ENCODE measurements at places on chromosomes 6 and 20.

GRCh38 chr6:98454809-98455322 lies 379.5 kb upstream of the POU3F2 start:
- no peaks in the 10 kb centered on the region for H3K4me1 ChIP-seq
- H3K4me3 ChIP-seq: no peak overlapping the region
- DNase-seq: no peak

- no peak for DNase-seq
- no peak overlapping the region for H3K4me3 ChIP-seq
- no peaks in the 10 kb centered on the region for H3K27me3 ChIP-seq
- no peaks in the 10 kb centered on the region for H3K36me3 ChIP-seq
- H3K27ac ChIP-seq: no peak overlapping the region
Observed at GRCh38 chr20:14643146-14643545, 305.7 kb upstream of the FLRT3 start.

DNA sequence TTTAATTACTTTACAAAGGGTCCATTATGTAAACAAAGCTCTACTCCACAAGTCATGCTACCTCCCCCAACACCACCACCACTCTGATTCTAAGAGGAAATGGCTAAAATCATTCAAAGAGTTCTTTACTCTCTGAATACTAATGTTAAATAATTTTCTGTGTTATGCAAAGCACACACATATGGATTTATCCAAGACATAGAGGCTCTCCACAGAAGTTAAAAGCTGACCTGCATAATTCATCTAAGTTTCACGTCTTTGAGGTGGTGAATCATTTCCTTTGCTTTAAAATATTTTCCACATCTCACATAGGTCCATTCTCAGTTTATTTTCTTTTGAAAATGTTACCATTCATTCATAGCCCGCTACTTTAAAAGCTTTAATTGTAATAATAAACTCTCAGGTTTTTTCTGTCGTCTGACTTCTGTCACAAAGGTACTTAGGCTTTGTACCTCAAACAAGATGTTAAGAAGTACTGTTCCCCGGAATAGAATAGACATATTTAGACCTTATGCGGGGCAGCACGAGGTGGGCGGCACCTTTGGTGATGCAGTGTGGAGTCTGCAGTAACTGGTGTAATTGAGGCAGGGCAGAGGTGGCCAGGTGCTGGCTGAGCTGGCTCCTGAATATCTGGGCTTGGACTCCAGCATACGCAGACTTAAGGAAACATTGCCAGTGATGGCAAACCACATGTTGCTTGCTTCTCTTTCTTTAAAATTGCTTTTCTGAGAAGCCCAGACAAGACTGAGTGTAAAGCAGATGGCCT lies 55.8 kb downstream of the KIF6 start:
- DNase-seq: no peak
- no peak overlapping the region for H3K27ac ChIP-seq
- no peak overlapping the region for H3K4me3 ChIP-seq
- H3K27me3 ChIP-seq: peaks cover 2% of the 10 kb centered on the region
- no peaks in the 10 kb centered on the region for H3K36me3 ChIP-seq
- H3K4me1 ChIP-seq: no peaks in the 10 kb centered on the region

- H3K27ac ChIP-seq: no peak overlapping the region
- no peaks in the 10 kb centered on the region for H3K36me3 ChIP-seq
- H3K4me1 ChIP-seq: no peaks in the 10 kb centered on the region
- H3K4me3 ChIP-seq: no peak overlapping the region
Observed at GRCh38 chr20:54382419-54382818, 93.0 kb upstream of the DOK5 start.

DNA sequence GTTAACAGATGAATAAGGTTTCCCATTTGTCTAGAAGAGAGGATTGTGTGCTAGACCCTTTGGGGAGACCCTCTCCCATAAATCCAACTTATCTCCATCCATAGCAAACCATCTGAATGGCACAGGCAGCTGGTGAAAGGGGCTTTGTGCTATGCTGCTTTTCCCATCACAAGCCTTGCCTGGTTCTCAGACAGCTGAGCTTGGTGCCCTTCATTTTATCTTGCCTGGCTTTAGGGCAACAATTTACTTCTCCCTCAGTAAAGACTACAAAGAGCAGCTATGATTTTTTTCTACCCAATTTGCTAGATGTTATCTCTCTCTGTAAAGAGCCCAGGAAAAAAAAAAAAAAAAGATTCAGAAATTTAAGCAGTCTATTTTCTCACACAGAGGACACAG lies 117.0 kb upstream of the COL21A1 start:
- no peak for DNase-seq
- H3K4me3 ChIP-seq: no peak overlapping the region
- no peaks in the 10 kb centered on the region for H3K36me3 ChIP-seq
- no peaks in the 10 kb centered on the region for H3K27me3 ChIP-seq

GRCh38 chr20:54267483-54268003 lies 59.7 kb downstream of the PFDN4 start:
- H3K27me3 ChIP-seq: no peaks in the 10 kb centered on the region
- peaks cover 12% of the 10 kb centered on the region for H3K4me1 ChIP-seq
- H3K27ac ChIP-seq: no peak overlapping the region
- no peaks in the 10 kb centered on the region for H3K36me3 ChIP-seq

- H3K27me3 ChIP-seq: no peaks in the 10 kb centered on the region
- H3K4me1 ChIP-seq: no peaks in the 10 kb centered on the region
- peaks cover 47% of the 10 kb centered on the region for H3K36me3 ChIP-seq
- H3K27ac ChIP-seq: no peak overlapping the region
Observed at GRCh38 chr6:158150701-158151100, 17.4 kb downstream of the SERAC1 start.

GRCh38 chr20:33561692-33562601 lies 72.1 kb downstream of the CBFA2T2 start:
- no peaks in the 10 kb centered on the region for H3K27me3 ChIP-seq
- no peak for DNase-seq
- H3K27ac ChIP-seq: no peak overlapping the region
- H3K36me3 ChIP-seq: peaks cover 4% of the 10 kb centered on the region
- no peaks in the 10 kb centered on the region for H3K4me1 ChIP-seq

DNA sequence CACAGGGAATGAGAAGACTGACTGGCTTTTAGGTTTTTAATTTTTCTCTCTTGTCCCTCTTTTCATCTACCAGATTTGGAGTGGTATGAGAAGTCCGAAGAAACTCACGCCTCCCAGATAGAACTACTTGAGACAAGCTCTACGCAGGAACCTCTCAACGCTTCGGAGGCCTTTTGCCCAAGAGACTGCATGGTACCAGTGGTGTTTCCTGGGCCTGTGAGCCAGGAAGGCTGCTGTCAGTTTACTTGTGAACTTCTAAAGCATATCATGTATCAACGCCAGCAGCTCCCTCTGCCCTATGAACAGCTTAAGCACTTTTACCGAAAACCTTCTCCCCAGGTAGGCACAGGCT lies 644 bp downstream of the MAD2L1BP start:
- H3K4me3 ChIP-seq: peak overlapping the region; percentile 77
- H3K27ac ChIP-seq: peak overlapping the region; percentile 95
- no peaks in the 10 kb centered on the region for H3K27me3 ChIP-seq
- peaks cover 29% of the 10 kb centered on the region for H3K36me3 ChIP-seq

DNA sequence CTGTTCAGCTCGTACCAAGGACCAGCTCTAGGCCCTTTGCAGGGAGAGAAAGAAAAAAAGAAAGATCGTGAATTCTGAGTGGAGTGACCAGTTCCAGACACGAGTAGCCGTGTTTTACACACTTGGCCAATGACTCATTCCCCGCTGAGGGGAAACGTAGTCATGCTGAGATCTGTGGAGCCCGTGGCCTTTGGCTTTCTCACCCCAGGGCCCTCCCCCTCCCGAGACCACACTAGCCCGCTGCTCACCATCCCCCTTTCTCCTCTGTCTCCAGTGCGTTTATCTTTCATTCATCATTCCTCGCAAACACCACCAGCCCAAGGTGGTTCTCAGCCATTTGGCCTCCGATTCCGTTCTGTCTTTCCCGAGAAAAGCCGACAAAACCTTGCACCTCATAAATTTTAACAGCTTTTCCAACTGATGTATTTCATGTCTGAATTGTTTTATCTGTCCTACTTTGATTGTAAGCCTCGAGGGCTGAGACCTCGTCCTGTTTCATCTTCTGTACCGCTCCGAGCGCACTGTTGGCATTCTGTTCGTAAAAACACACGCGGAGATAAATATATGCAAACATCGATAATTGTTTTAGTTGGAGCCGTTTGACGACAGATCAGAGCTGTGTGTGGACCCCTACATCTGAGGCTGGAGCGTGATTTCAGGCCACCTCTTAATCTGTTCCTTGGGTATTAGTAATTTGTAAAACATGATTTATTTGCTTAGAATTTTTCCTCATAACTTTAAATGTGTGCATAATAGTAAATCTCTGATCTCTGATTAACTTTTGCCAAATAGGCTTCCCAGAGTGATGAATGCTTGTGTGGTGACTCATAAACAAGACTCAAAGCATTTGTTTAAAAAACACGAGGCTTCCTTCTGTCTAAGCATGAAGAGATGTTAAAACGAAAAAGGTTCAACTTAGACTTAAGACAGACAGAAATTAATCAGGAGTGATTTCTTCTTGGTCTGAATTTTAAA lies 336.6 kb downstream of the CDH4 start:
- H3K36me3 ChIP-seq: no peaks in the 10 kb centered on the region
- H3K27ac ChIP-seq: no peak overlapping the region
- no peak for DNase-seq
- H3K4me1 ChIP-seq: no peaks in the 10 kb centered on the region
- H3K27me3 ChIP-seq: no peaks in the 10 kb centered on the region
- no peak overlapping the region for H3K4me3 ChIP-seq

- no peak overlapping the region for H3K27ac ChIP-seq
- H3K4me1 ChIP-seq: no peaks in the 10 kb centered on the region
- H3K36me3 ChIP-seq: no peaks in the 10 kb centered on the region
Observed at GRCh38 chr6:131640100-131640499, 3.0 kb downstream of the ENPP3 start.

- no peak overlapping the region for H3K27ac ChIP-seq
- H3K4me3 ChIP-seq: no peak overlapping the region
- no peaks in the 10 kb centered on the region for H3K36me3 ChIP-seq
- peaks cover 15% of the 10 kb centered on the region for H3K4me1 ChIP-seq
- no peaks in the 10 kb centered on the region for H3K27me3 ChIP-seq
Observed at GRCh38 chr20:34012735-34013134, 19.0 kb downstream of the RALY start.

DNA sequence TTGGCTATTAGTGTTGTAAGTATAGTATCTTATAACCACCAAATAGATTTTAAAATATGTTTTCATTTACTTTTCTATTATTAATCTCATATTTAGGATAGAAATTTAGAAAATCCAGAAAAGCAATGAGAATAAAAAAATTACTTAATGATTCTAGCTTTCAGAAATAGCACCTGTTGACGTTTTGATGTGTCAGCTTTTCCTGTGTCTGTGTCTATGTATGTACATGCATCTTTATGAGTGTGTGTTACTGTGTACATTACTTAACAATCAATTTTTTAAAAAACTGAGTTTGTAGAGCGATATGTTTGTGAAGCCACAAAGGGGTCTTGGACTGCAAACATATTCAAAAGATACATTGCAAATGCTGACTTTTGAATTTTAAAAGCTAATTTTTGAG lies 526.9 kb downstream of the BCKDHB start:
- DNase-seq: no peak
- no peak overlapping the region for H3K27ac ChIP-seq
- no peaks in the 10 kb centered on the region for H3K27me3 ChIP-seq
- no peaks in the 10 kb centered on the region for H3K4me1 ChIP-seq
- no peaks in the 10 kb centered on the region for H3K36me3 ChIP-seq

DNA sequence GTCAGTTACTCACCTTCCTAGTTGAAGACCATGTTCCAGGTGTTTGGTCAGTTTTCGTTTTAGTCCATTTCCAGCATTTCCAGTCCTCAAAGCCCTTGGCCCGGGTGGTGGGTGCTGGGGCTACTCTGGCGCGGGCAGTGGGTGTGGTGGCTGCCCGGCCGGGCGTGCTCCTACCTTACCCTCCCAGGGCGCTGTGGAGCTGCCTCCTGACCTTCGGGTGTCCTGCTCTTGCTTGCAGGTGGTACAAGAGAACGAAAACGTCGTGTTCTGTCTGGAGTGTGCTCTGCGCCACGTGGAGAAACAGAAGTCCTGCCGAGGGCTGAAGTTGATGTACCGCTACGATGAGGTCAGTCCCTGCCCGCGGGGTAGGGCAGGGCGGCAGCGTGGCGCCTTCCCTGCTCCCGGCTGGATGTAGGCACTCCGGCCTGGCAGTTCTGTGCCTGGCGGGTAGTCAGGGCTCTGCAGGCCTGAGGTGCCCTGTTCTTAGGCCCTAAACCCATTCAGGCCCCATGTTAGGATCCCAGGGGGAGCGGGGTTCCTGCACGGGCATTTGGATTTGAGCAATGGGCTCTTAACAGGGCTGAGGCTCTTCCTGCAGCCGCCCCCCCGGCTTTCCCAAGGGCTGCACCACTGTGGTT lies 145.8 kb downstream of the DTNBP1 start:
- no peak overlapping the region for H3K4me3 ChIP-seq
- no peak overlapping the region for H3K27ac ChIP-seq
- no peaks in the 10 kb centered on the region for H3K27me3 ChIP-seq
- H3K36me3 ChIP-seq: peaks cover 100% of the 10 kb centered on the region
- H3K4me1 ChIP-seq: peaks cover 11% of the 10 kb centered on the region
- DNase-seq: no peak

GRCh38 chr6:1562171-1562955 lies 47.4 kb upstream of the FOXC1 start:
- H3K27ac ChIP-seq: no peak overlapping the region
- no peaks in the 10 kb centered on the region for H3K27me3 ChIP-seq
- no peak overlapping the region for H3K4me3 ChIP-seq
- no peaks in the 10 kb centered on the region for H3K4me1 ChIP-seq
- H3K36me3 ChIP-seq: no peaks in the 10 kb centered on the region

DNA sequence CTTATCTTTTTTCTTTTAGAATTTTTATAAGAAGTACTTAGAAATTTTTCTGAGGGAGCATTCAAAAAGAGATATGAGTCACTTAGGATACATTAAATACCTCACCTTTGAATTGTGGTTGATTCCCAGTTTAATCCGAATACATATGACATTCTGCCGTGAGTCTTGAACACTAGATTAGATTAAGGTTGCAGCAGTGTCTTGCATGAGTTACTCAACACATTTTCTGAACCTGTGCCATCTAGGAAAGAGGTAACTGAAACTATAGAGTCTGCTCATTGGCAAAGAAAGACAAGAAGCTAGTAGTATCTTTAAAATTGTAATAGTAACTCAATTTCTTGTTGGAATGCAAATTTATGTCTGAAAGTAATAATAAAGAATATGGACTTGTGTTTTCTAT lies 14.9 kb downstream of the PEX3 start:
- H3K4me3 ChIP-seq: no peak overlapping the region
- no peaks in the 10 kb centered on the region for H3K4me1 ChIP-seq
- H3K27me3 ChIP-seq: no peaks in the 10 kb centered on the region
- no peak overlapping the region for H3K27ac ChIP-seq
- peaks cover 14% of the 10 kb centered on the region for H3K36me3 ChIP-seq

- H3K36me3 ChIP-seq: no peaks in the 10 kb centered on the region
- no peak overlapping the region for H3K27ac ChIP-seq
- no peak overlapping the region for H3K4me3 ChIP-seq
- H3K27me3 ChIP-seq: no peaks in the 10 kb centered on the region
- H3K4me1 ChIP-seq: peaks cover 10% of the 10 kb centered on the region
Observed at GRCh38 chr6:111478064-111478476, 4.9 kb downstream of the REV3L start.

DNA sequence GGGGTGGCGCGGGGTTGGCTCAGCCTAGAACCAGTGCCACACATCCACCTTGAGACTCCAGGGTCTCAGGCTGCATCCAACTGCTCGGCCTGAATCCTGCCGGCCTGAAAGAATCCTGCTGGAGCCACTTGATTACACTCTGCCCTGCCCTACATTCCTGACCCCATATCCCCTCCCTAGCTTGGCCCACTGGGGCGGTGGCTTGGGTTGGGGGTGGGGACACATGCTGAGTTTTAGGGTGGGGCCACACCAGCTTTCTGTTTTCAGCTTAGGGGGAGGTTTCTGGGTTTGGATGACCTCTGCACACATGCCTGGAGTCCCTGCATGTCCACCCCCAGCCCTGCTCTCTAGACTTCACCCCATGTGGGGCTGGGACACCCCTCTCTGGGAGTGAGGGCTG lies 6.8 kb downstream of the ITPR3 start:
- no peaks in the 10 kb centered on the region for H3K36me3 ChIP-seq
- peaks cover 5% of the 10 kb centered on the region for H3K4me1 ChIP-seq
- H3K27ac ChIP-seq: no peak overlapping the region
- DNase-seq: no peak
- H3K27me3 ChIP-seq: peaks cover 10% of the 10 kb centered on the region
- no peak overlapping the region for H3K4me3 ChIP-seq
